Stimulated activated CD4-positive, alpha-beta T cell treated with anti-CD3 and anti-CD28 coated beads, TNF-alpha, amount 100 ng/mL, for 1 hour (primary cell): ENCODE measurements at places on chromosomes 3 and 15.

- no peak for DNase-seq
Measured at GRCh38 chr3:123834631-123835030, 49.5 kb downstream of the MYLK start.

- no peak for DNase-seq
Measured at GRCh38 chr3:144590854-144591253, 619.2 kb downstream of the DIPK2A start.

DNA sequence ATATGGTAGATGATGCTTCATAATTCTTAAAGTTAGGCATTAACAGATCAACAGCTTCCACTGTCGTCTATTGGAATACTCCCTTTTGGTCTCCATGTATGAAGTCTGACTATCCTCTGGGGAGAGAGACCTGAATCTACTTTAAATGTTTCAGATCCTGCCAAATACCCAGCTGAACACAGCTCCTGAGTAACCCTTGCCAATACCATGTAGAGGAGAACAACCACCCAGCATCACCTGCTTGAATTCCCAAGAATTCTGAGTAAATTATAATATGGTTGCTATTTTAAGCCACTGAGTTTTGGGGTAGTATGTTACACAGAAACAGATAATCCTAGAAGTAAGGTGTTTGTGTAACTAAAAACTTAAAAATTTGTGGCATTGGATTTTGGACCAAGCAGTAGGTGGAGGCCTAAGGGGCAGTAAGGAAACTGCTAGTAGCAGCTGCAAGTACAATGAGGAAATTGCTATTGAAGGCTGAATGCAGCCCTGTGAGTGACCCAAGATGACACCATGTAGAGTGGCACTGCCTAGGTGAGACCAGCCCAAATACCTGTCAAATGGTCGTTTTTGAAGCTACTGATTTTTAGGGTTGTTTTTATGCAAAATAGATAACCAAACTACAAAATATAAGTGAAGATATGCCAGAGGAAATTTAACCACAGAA is 30.9 kb downstream of the NRG4 start:
- DNase-seq: no peak

DNA sequence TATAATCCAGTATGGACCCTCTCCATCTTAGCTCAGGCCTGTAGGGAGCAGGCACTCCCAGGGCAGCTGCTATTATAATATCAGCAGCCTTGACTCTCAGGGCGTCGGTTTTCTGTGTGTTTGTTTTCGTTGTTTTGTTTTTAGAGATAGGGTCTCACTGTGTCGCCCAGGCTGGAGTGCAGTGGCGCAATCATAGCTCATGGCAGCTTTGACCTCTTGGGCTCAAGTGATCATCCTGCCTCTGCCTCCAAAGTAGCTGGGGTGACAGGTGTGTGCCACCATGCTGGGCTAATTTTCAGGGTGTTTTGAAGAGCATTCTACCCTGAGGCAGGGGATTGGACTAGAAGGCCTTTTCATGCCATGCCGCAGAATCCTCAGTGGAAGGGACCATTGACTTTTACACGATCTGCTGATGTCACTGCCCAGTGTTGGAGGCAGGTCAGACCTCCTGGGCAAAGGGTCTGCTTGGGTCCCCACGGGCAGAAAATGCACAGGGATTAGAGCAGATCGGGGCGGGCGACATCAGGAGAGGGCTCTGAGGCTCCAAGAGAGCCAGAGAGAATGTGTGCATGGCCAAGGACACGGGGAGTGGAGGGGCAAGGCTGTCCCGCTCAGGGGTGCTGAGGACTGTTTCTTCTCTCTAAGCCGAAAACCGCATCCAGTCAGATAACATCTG is 7.8 kb downstream of the MELTF start:
- DNase-seq: no peak

- no peak for DNase-seq
Measured at GRCh38 chr15:76184650-76185035, 124.9 kb downstream of the TMEM266 start.

DNA sequence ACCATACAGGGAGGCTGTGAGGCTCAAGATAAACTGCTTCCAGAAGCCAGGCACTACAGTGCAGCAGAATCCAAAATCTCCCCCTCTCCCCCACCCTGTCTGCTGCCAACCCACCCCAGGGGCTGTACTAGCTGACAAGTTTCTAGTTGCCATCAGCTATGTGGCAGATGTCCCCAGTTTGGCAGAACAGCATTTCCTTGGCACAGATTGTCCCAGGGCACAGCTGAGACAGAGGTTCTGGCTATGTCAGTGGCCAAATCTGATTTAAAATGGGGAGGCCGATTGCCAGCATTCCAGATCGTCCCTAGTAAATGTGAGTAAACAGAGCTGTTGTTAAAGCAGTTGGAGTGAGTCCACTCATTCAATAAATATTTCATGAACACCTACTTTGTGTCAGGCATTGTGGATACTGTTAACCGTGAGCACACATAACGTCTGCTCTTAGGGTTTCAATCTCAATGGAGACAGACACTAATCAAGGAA is 28.0 kb upstream of the CCDC174 start:
- DNase-seq: no peak

GRCh38 chr3:177721864-177722785 is 524.8 kb upstream of the TBL1XR1 start:
- no peak for DNase-seq

- no peak for DNase-seq
Measured at GRCh38 chr3:29100292-29100691, 180.6 kb upstream of the RBMS3 start.

DNA sequence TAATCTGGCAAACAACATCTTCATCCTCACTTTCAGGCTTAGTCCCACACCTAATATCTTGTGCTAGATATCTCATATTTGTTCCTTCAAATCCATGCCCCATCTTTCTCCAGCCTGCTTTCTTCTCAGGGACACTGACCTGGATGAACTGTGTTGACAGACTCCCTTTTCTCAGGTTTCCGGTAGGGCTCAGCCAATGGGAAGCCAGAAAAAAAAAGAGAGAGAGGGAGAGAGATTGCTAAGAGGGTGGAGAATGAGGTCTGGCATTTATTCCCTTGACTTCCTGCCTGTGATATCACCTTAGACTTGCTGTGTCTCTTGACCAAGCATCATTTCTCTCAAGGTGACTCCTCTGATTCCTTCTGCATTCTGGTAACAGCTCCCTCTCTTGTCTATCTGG is 145.6 kb upstream of the ABI3BP start:
- no peak for DNase-seq

- DNase-seq: no peak
Measured at GRCh38 chr3:106251160-106251892, 382.5 kb upstream of the CBLB start.

DNA sequence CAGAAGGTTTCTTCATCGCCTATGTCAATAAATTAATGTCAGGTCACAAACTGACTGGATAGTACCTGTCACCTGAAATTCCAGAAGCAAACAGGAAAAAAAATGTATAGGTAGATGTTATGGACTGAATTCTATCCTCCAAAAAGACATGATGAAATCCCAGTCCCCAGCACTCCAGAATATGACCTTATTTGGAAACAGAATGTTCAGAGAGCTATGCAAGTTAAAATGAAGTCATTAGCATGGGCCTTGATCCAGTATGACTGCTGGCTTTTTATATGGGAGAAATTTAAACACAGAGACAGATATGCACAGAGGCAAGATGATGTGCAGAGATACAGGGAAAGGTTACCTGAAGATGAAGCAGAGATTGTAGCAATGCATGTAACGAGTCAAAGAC is 953.4 kb downstream of the ZPLD1 start:
- DNase-seq: no peak

DNA sequence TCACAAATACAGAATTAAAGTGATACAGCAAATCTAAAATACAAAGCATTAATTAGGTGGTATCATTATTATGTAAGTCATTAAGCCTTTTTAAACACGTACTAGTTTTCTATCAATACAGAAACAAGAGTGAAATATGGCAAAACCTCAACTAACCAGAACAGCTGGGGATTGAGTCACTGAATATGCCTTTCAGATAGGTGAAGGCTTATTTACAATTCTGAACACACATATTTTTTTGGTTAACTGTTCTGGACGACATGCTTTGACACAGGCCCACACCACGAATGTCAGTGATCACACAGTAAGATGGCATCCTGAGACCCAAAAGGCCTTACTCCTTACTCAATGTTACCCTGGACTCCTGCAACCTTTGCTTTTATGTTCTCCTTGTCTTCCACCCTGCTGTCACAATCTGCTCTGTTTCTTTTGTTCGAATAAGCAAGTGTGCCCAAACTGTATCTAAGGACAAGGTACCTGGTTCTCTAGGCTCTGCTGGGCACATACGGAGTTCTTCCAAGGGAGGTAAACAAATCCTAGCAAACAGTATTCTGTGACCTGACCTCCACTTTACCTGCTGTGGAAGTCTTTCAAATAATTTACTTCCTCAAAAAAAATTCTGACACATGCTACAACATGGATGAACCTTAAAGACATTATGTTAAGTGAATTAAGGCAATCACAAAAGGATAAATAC is 7.0 kb downstream of the SFMBT1 start:
- no peak for DNase-seq

GRCh38 chr15:30929982-30930381 is 26.3 kb downstream of the FAN1 start:
- no peak for DNase-seq

DNA sequence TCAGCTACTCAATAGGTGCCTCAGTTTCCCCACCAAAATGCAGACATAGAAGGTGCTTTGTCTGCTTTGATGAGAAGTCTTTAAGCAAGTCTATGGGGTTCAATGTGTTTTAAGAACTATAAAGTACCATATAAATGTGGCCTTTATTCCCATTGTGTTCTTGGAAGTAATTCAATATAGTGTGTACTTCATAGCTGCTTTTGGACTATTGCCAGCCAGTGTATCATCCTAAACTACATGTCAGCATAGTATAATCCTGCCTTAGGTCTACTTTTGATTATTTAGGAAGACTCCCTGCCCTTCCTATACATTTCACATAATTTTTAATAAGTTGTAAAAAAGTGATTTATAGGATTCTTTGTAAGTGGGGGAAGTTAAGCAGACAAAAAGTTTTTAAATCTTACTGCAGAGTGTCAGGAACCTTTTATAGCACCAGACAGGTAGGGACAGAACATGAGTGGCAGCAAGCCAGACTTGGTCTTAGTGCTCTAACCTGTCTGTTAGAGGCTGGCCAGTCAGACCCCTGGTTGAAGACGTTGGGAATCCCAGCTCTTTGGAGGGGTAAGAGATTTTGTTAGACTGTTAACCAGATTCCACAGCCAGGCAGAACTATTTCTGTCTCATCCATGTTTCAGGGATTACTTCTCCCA is 48.4 kb downstream of the MLH1 start:
- no peak for DNase-seq

- no peak for DNase-seq
Measured at GRCh38 chr3:119690043-119690656, 12.7 kb upstream of the CFAP91 start.

GRCh38 chr3:11001020-11001657 is 8.6 kb downstream of the SLC6A1 start:
- DNase-seq: no peak

GRCh38 chr3:189353988-189354889 is 182.5 kb downstream of the TPRG1 start:
- DNase-seq: no peak

GRCh38 chr3:140848666-140849065 is 93.0 kb upstream of the SLC25A36 start:
- DNase-seq: no peak

DNA sequence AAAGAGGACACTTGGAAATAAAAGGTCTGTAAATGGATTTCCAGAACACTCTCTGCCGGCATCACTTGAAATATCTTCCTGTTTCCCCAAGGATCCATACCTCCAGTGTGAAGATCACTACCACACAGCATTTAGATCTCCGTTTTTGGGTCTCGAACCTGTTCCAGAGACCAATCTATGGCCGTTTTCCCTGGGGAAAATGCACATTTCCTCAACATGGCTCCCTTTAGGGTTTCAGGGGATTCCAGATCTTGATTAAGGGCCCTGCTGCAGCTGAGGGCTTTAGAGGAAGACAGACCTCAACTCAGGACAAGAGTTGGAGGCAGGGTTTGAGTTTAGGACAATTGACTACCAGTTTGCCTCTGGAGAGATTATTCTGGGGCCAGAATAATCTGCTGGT is 2.1 kb downstream of the CTSH start:
- DNase-seq: no peak

DNA sequence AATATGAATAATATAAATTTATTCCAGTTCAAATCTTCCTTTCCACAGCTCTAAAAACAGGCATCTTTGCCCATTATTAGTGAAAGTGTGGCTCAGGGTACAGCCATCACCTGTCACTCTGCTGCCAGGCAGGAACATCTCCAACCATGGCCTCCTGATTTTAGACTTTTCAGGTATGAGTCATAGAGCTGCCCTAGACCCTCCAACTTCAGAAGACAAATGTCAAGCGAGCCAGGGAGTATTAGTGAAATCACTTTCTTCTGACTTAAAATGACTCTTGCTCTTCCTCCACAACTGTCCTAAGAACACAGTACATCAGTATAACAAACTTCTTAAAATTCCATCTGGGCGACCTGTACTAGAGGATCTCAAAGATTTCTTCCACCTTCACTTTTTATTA is 78.1 kb upstream of the AKAP13 start:
- no peak for DNase-seq

GRCh38 chr3:9861201-9861600 is 17.4 kb upstream of the RPUSD3 start:
- no peak for DNase-seq

GRCh38 chr3:23611737-23612295 is 193.9 kb upstream of the UBE2E1 start:
- DNase-seq: no peak

DNA sequence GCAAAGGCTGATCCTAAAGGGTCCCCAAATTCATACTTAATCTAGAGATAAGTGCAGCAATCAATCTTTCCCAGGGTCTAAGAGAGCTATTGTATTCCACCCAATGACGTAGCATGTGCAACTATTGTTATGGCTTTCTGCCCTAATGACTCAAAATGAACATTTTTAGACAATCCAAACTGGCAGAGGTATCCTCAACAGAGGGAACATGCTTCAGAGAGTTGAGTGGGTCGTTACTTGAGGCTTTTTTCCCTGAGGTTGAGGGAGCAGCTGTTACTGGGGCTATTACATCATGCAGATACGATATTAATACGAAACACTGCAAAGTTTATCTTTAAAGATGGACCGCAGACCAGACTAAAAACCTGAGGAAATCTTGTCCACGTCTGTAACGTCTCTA is 278.3 kb upstream of the WNT5A start:
- no peak for DNase-seq

- DNase-seq: no peak
Measured at GRCh38 chr15:51348688-51349087, 7.2 kb downstream of the GLDN start.

DNA sequence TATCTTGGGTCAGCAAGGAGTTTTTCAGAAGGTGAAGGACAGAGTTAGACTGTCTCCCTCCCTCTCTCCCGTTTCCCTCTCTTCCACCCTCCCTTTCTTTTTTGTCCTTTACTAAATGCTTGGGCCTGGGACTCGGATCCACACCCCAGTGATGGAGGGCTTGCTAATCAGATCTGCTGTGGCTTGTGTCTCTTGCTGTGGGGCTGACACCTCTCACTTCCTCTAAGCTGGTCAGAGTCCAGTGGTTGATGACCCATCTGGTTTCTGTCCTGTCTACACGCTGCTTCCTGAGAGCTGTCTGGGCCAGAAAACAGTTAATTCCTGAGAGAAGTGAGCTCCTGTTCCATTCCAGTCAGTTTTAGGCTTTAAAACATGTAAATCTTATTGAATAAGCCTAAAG is 849 bp downstream of the TRAK1 start:
- no peak for DNase-seq
